IPS DF 19.7 (cell line): ENCODE measurements at places on chromosomes 11 and 22.

GRCh38 chr11:6862961-6863360 lies at the start of gene OR10A2:
Gene OR10A2 (plus strand): TSS chr11:6863057. CDS start chr11:6869755, 6,698 bp downstream.
- no peak for DNase-seq

- no peak for DNase-seq
Measured at GRCh38 chr11:61892085-61892370, 683 bp upstream of the FADS3 start.

DNA sequence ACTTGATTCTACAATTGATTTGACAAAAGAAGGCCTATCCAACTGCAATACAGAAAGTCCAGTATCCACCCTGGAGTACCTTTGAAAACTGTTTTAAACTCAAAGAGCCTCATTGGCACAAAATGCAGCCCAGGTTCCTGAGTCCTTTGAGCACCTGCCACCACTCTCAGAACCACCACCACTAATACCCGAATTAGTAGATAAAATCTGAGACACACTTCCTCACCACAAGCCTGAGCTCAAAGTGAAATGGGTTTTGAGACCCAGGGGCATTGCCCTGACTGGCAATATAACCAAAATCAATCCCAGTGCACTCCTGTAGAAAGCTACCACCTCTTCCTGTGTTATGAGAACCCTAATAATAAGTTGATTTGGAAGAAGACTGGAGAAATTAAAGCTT lies 215.7 kb downstream of the CSNK2A3 start:
- no peak for DNase-seq

DNA sequence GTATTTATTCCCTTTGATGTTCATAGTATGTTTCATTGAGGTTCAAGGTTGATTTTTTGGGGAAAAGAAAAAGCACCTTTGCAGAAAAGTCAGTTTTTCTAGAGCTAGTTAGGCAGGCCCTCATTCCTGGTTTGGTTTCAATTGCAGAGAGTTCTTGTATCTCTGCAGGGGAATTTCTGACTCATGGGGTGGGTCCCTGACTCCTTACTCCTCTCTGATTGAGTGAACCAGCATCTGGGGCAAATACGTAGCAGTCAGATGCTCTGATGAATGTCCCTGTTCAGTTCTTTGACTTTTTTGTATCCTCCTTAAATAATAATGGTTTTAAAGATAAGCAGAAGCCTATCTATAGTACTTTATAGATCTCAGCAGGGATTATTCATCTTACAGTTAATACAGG lies 7.7 kb upstream of the NCR3LG1 start:
- no peak for DNase-seq

- no peak for DNase-seq
Measured at GRCh38 chr11:13160346-13160745, 117.2 kb upstream of the BMAL1 start.

GRCh38 chr11:99638073-99638553 lies 617.4 kb downstream of the CNTN5 start:
- no peak for DNase-seq
